ENCODE measurements at places on chromosomes 12 and 14.
A peak's percentile ranks its signal among the peaks of the same experiment; 100 is the strongest.

DNA sequence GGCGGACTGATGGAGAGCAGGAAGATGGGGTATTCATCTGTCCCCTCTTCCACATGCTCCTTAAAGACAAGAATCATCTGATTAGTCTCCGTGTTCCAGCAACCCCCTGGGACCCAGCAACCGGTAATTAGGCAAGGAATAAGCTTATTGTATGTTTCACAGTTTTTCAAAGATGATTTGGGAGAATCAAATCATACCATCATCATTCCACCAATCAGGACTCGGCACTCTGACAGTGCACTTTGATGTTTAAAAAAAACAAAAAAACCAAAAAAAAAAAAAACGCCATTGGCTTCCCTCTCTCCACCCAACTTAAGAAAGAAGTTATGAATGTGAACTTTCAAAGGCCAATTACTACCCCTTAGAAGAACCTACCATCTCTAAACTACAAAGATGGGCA is 1.3 kb upstream of the DYNC1H1 start:
- no peak for DNase-seq

DNA sequence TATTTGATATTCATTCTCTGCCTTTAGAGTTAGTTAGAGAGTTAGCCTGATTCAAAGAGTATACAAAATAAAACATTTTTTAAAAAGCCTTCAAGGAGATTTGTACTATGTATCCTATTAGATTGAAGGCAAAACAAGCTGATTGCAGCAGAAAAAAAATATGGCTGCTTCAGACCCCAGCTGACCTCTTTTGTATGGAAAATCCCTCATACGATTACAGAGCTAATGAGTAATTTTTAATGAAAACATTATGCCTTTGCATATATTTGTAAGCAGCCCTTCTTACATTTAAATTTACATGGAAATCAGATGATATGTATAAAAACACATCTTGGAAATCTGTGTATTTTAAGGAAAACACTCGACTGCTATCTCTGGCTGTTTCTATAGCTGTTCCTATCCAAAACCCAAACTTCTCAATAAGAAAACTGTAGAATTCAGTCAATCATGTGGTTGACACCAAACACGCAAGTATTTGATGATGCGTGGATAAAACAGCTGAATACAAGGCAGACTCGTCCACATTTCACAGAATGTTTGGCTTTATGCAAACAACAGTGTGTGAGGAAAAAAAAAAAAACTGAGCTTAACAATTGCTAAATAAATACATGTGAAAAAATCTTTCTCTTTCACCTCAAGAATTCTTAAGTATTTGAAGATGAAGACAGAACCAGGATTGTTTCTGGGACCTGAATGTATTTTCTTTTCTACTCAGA is 275.3 kb downstream of the EGLN3 start:
- DNase-seq: no peak

GRCh38 chr14:24192933-24193332 is 2.3 kb downstream of the TM9SF1 start:
- DNase-seq: no peak

DNA sequence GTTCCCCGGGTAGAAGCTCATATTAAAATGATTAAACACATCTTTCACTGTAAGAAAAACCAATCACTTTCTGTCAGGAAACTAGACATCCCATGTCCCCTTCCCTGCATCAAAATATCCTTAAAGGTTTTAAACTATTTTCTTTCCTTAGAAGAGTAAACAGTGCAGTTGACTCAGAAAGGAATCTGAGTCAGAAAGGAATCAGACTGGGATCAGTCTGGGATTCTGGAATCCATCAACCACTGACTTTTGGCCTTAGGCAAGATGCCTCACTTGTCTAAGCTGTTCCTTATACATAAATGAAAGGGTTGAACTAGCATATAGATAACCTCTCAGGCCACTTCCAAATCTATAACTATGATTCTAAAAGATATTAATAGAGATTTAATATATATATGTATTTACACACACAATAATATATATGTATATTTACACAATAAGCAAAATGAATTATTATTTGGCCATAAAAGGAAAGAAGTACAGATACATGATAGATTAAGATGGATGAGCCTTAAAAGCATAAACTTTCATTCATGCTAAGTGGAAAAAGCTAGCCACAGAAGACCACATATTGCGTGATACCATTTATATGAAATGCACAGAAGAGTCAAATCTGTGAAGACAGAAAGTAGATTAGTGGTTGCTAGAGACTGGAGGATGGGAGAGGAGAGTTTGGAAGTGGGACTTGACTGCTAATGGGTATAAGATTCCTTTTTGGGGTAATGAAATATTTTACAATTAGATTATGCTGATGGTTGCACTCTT is 114.4 kb downstream of the SLC38A1 start:
- no peak for DNase-seq

DNA sequence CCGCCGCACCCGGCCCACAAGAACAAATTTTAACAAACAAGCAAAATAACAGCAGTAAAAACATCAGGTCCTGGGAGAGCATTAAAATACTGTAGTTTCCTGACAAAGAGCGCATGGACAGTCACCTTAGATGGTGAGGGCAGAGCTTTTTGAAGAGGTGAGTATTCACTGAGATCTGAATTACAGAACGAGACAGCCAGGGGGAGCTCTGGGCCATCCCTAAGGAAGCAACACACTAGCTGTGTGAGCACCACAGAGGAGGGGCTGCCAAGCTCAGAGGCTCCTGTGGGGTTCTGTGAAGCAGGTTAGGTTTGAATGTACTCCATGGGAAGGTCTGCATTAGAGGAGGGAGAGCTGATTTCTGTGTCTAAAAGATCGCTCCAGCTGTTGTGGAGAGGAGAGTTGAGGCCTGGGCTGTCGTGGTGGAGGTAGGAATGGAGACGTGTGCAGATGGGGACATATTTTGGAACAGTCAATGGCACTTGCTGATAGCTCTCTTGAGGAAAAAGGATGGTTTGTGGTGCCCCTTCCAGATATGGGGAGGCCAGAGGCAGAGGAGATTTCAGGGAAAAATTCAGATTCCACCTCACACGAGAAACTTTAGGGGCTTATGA is 72.9 kb downstream of the TRAFD1 start:
- peak; percentile 65 for DNase-seq
